Stimulated activated CD8-positive, alpha-beta memory T cell treated with anti-CD3 and anti-CD28 coated beads, Interleukin-15, amount 100 ng/mL, for 24 hours (primary cell): ENCODE measurements at places on chromosomes 16 and 17.

DNA sequence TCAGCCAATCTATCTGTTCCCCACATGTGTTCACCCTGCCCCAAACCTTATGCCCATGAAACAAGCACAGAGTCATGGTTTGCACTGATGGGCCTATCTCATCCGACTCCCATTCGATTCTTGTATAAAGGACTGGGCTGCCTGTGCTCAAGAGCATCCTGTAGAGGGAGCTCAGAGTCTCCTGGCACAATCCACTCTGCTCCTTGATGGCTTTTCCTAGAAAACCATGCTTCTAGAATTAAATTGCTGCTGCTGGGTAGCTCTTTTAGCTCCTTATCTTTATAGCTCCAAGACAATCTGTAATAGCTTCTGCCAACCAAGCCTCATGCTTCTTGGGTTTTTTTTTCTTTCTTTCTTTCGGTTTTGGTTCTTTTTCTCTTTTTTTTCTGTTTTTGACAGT lies 9.7 kb downstream of the ZNF19 start:
- no peak for DNase-seq

DNA sequence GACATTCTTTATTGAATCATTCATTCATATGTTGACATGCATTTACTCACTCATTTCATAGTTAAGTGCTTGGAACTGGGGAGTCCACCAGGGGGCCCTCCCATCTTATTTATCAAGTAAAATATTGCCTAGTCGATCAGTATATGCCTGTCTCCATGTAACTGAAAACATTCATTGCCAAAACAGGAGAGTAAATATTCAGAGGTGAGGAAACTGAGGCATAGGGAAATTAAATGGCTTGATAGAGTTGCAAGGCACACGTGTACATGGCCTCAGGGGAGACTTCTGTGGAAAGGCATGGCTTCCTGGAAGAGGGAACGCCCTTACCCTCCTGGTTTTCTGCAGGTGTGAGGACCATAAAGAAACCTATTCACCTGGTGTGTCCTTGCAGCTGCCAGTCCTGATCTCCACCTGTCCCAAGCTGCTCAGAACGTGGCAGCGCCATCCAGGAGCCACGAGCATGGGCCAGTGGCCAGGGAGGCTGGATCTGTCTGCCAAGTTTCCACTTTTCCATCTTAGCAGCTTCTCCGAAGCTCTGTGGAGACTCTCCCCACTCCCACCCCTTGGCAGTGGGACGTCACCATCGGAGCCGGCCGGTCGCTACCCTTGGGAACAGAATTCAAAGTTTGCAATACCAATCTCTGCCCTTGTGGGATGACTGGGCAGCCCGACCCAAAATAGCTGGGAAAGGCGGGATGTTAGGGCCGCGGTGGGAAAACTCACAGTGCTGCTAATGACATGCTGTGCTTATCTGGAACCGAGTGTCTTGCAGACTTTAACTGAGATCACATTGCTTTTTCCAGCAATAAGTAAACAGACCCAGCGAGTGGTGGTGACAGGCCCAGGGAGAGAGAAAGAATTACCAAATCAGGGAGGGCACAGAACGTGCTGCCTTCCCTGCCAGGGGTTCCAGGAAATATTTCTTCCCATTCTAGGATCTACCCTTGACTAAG lies 4.1 kb upstream of the C1QTNF1 start:
- no peak for DNase-seq

DNA sequence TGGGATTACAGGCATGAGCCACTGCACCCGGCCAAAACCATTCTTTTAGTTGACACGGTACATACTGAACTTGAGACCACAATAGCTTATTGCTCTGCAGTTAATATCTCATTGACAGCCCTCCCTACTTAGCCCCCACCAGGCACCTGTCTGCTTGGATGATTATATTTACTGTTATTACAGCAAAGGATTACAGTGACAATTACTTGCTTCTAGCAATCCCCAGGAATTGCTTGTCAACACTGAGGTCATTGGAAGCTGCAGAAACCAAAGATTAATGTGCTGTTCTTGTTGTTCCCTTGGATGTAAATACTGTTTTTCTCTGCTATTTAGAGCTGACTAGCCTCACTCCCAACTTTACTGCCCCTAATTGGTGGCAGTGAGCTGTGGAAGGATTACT lies 211.2 kb downstream of the LGALS9B start:
- DNase-seq = no peak

- no peak for DNase-seq
Measured at GRCh38 chr17:45645330-45645729, 138.8 kb upstream of the CRHR1 start.

DNA sequence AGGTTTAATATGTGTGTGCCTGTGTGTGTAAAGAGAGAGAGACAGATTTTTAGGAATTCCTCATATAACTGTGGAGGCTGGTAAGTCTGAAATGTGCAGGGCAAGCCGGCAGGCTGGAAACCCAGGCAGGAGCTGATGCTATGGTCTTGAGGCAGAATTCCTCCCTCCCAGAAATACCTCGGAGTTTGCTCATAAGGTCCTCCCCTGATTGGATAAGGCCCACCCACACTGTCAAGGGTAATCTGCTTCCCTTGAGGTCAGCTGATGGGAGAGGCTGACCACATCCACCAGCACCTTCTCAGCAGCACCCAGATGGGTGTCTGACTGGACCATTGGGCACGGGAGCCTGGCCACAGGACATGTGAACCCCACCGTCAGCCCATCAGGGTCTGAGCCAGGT lies 42.4 kb downstream of the C16orf95 start:
- DNase-seq = no peak

DNA sequence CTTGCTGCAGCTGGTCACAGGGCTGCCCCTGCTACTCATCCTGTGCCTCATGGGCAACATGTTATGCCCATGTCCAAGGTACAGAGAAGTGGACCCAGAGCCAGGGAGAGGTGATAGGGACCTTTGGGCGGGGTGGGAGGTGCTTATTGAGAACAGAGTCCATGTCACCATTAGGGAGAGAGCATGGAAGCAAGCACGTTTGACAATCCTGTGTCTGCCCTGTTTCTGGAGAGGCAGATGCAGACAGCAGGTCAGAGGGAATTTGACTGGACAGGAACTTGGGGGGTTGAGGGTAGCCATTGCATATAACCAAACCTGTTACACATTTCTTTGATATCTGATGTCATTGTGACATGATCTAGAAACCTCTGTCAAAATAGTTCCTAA lies 14.3 kb upstream of the ARL4D start:
- DNase-seq = no peak

GRCh38 chr17:59503500-59503899 lies 61.9 kb upstream of the DHX40 start:
- DNase-seq = no peak

DNA sequence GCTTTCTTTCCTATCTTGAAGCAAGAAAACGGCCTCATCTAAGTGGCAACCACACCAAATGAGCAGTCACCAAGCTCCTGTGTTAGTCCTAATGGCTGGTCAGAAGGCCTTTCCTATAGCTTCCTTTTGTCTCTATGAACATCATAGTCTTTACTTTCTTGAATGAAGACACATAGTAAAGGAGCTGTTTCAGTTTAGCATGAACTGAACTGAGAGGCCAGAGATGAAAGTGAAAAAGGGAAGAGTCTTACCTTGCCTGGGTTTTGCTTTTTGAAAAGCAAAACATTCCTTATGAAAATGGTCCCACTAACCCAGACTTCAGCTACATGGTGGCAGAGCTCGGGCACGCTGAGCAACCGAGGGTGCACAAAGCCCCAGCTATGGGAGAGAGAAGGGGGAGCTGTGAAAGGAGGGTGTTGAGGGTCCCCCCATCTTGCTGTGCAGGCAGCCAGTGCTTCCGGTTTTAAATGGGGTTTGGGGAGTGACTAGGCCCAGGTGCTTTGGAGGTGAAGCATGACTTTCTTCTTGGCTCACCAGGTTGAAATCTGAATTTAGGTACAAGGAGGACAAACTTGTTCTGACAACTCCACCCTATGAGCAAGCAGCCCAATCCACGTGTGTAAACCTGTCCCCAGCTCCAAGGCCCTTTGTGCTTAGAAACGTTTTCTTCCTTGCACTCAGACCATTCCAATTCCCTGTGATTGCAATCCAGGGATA lies 9.1 kb upstream of the PSMC3IP start:
- DNase-seq = no peak

DNA sequence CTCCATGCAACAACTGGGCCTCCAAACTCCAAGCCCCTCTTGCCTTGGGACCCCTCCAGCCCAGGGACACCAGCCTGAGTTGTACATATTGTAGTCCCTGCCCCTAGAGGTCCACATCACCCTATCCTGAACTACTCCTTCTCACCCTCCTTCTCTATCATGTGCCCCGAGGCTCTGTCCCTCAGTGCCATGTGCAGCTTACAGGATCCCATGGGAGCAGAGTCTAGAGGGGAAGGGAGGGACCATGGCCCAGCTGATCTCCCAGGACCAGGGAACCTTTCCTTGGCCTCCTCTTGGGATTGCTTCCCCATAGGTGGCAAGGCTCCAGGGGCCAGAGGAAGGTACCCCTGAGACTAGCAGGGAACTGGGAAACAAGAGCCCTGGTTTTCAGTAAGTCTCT lies 35.3 kb downstream of the TMEM132E start:
- no peak for DNase-seq

GRCh38 chr17:59067756-59068155 lies 38.9 kb downstream of the TRIM37 start:
- DNase-seq = no peak

- peak; percentile 2 for DNase-seq
Measured at GRCh38 chr17:879546-880442, 97.6 kb downstream of the MRM3 start.

DNA sequence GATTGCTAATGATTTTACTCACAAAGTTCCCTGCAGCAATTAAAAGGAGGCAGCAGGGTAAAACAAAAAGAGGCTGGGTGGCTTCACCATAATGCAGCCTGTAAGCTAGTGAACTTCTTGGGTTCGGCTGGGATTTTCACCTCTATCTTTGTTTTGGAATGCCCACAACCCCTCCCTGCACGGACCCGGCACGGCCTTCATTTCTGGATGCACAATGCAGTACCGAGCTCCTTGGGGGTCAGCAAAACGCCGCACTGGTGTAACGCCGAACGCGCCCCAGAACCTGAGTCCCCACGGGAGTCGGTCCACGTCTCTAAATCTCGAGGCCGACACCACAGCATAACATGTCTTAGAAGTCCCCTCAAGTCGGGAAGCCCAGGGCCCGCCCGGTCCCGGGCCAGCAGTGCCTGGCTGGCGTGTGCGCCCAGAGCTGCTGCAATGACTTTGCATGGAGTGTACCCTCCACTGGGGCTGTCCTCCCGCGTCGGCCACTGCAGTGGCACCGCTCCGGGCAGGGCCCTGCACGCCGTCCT lies 759 bp downstream of the UBE2O start:
- no peak for DNase-seq

- DNase-seq = no peak
Measured at GRCh38 chr16:11398851-11399250, 53.6 kb downstream of the RMI2 start.

DNA sequence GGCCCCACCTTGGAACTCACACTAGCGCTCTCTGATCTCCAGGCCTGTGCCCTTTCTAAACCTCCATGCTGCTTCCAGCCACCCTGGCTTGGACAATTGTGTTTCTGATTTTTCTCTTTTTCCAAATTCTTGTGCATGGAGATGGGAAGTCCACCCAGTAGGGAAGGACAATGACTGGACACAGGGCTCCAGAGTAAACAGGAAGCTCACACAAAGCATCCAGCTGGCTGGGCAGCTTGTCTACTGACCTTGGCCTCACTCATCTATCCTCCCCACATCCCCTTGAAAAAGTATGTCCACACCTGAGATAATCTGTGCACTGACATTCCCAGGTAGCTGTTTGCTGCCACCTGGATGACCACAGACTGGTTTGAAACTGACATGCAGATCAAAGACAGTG lies 331.2 kb upstream of the MAF start:
- DNase-seq = no peak

GRCh38 chr17:83176623-83177583 lies 97.5 kb downstream of the METRNL start:
- DNase-seq = no peak

GRCh38 chr17:20098314-20098713 lies 89.2 kb downstream of the SPECC1 start:
- DNase-seq = no peak

- no peak for DNase-seq
Measured at GRCh38 chr16:20878682-20879147, 21.4 kb downstream of the DCUN1D3 start.

- no peak for DNase-seq
Measured at GRCh38 chr17:82387705-82388106, 16.1 kb downstream of the UTS2R start.

GRCh38 chr16:66444049-66444481 lies 17.0 kb downstream of the BEAN1 start:
- no peak for DNase-seq

DNA sequence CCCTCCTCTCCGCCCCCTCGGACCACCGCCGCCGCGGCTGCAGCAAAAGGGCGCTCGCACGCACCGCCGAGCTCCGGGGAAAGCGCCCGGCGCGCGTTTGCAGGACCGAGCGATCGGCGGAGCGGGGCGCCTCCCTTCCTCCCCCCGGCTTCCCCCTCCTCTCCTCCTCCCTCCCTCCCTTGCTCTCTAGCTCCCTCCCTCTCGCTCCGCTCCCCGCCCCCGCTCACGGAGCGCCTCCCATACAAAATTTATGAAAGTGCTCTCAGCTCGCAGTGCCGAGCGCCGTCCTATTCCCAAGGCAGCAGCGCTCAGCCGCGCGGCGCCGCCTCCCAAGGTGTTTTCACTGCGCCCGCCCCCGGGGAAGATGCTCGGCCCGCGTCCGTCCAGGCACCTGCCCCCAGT lies at the start of gene RTN4RL1:
TSS of gene RTN4RL1 (minus strand) at position 115 of the 402 bp plus-strand sequence. CDS start 469 bp downstream, outside the sequence.
- DNase-seq = no peak

GRCh38 chr17:43574348-43574747 lies 28.2 kb upstream of the ETV4 start:
- no peak for DNase-seq

- DNase-seq = no peak
Measured at GRCh38 chr17:6862825-6863224, 31.3 kb upstream of the TEKT1 start.

DNA sequence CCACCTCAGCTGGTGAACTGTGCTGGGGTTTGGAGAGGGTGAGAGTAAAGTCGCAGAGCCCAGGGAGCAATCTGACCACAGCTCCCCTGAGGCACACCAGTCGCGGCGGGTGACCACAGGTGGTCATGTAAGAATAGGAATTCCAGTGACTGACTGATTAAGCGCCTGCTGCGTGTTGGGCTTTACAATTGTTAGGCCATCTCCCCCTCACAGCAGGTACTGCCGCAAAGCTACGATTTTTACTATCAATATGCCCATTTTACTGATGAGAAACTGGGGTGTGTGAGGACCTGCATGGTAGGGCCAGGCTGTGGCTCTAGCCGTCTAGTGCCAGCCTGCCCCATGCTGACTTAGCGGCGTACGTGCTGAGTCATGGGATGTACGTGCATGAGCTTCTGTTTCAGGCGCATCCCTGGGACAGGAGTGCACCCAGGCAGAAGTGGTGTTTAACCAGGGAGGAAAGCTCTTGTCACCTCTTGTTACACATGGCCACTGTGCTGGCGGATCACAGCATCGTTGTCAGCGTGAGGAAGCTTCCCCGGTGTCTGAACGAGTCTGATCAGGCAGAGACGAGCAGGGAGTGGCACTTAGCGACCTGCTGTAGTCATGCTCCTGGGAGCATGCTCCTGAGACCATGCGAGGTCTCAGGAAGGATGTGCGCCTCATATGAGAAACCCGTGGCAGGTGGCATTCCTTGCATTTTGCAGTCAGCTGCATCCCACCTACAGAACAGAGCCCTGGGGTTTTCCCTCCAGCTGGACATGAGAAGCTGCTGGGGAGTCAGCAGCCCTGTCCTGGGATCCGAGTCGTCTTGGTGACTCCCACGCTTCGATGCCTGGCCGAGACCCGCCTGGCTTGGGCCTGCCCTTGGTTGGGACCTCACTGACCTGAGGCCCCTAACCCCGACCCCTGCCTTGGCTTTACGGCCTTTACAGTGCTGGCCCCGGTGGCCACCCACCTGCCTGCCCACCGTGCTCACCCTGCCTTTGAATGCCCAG lies 163.7 kb upstream of the CHMP6 start:
- no peak for DNase-seq
